Sciatic nerve (tissue), 2 donors: ENCODE measurements at places on chromosomes 1 and 21. TPM values are rescaled to one million over a fixed set of nuclear protein-coding genes. Genes with fewer than 3 reads are reported as not detected.
A peak's percentile ranks its signal among the peaks of the same experiment; 100 is the strongest.

The TRIM62 gene
- 12.7 TPM for total RNA-seq

DNA sequence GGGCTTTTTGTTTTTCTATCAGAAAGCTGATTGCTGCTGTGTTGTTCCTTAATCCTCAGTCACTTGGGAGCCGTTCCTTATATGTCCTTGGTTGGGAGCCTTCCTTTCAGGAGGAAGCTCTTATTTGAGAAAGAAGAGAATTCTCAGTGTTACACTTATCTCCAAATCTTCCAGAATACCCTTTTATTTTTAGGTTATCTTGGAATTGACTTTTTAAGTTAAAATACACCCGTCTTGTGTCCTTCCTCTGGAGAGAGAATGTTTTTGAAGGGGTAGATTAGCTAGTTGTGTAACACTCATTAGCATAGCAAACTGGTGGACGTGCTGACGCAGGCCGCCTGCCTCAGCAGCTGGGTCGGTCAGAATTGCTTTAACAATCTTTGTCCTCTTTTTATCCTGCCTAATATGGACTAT is 42.1 kb downstream of the LRRC8B start:
- peak; percentile 68 for DNase-seq

The OR6P1 gene
- not detected for total RNA-seq

DNA sequence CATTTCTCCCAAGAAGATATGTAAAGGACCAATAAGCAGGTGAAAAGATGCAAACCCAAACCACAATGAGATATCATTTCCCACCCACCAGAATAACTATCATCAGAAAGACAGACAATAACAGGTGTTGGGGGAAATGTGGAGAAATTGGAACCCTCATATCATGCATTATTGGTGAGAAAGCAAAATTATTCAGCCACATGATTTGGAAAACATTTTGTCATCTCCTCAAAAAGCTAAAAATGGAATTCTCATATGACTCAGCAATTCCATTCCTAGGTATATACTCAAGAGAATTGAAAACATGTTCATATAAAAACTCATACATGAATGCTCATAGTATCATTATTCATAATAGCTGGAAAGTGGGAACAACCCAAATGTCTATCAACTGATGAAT is 25.1 kb upstream of the RNF186 start:
- no peak for DNase-seq

DNA sequence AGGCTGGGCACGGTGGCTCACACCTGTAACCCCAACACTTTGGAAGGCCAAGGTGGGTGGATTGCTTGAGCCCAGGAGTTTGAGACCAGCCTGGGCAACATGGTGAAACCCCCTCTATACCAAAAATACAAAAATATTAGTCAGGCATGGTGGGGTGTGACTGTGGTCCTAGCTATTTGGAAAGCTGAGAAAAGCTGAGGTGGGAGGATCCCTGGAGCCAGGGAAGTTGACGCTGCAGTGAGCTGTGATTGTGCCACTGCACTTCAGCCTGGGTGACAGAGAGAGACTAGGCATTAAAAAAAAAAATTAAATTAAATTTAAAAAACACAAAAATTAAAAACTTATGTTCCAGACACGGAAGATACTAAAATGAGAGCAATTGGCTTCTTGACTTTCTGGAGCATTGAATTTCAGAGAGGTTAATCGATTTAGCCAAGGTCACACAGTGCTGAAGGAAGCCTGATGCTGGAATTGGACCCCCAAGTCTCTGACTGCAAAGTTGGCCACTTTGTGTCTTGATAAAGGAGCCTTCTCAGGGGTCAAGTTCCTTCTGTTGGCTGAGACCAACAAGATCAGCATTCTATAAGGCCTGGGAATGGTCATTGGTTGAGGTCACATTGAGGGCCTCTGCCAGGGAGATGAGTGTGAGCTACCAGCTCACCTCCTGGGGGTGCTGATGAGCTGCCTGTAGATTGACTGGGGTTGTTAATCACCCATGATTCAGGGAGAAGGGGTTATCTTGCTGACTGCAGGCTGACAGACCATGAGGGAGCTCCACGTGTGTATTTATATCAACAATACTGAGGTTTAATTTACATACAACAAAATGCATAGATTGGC is 54.3 kb downstream of the RPS6KA1 start:
- no peak for DNase-seq

The SHISAL2A gene
- total RNA-seq, result 1.3 TPM

The A3GALT2 gene
- not detected for total RNA-seq

DNA sequence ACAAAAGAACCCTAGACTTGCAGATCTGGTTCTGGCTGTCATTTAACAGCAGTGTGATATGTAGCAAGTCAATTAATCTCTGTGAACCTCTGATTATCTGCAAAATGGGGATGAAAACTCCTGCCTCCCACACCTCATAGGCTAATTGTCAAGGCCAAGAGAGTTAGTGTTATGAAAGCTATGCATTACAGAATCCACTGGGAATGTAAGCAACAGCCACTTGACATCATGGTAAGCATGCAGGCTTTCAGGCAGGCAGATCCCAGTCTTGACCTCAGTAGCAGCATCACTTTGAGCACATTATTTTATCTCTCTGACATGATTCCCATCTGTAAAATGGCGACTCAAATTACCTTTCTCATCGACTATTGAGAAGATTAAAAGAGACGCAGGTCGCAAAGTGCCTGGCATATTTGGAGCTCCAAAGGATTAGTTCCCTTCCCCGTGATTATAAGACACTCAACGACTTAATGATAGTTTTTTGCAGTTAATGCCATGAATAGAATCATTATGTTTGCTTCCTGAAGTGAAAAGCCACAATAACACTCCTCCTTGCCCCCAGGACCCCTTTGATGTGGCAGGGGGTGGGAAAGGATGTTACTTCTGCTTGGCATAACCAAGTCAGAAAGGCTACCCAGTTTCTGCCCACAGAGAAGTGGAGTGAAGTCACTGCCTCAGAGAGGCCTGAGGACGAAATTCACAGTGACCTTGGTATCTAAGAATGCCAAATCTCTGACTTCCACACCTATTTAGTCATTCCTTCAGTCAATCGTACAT is 273.0 kb upstream of the NFIA start:
- DNase-seq, result no peak

The OR10Z1 gene
- total RNA-seq, result not detected

DNA sequence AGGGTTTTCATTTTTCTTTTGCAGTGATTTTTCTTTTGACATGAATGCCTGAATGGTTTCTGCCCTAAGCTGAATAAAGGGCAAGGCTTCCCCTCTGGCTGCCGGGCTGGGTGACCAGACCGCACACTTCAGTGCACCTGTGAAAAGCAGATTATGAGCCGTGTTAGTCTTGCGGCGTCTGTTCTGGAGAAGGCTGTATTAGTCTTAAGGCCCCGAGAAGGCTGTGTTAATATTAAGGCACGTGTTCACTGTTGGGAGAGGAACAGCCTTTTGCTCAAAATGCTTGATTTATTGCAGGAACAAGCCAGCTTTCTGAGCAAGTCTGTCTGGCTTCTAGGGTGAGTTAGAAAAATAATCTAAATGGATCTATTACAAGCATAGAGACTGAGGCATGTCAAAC is 54.7 kb upstream of the DNAH14 start:
- no peak for DNase-seq

The GCSAML gene
- total RNA-seq, result 1.2 TPM

DNA sequence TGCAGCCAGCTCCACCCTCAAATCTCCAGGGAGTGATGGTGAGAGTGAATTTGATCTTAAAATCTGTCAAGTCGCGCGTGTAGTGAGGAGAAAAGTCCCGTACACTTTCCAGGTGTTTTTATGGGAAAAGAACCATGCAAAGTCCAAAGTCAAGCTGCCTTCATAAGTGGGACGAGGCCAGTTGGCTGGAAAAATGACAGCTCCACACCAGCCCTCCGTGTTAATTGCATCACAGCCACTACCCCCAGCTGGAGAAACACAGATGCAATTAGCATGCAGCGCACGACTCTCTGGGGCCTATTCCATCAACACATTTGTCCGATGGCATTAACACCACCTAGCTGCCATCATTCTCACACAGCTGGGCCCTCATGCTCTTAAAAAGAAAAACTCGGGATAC is 68.4 kb downstream of the KLHDC7A start:
- no peak for DNase-seq

- no peak for DNase-seq
Observed at GRCh38 chr1:119372503-119373086, 4.0 kb downstream of the HAO2 start.

- no peak for DNase-seq
Observed at GRCh38 chr1:9180111-9180819, 51.4 kb upstream of the GPR157 start.

- no peak for DNase-seq
Observed at GRCh38 chr1:15915991-15916390, 59.9 kb downstream of the ZBTB17 start.

DNA sequence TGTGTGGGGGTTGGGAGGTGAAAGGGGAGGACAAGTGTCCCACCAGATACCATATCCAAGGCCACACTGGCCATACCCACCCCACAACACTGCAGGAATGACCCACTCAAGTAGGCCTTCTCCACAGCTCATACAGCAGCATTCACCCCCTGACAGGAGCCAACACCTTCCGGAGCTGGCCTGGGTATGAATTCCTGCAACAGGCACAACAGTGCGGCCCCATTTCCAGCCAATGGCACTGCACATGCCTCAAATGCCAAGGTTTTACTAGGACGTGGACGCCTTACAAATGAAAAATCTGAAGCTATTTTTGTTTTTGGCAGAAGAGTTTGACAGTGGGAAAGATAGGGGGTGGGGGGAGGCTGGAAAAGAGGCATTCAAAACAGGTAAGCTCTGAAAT is 2.0 kb downstream of the KCND3 start:
- DNase-seq, result no peak

DNA sequence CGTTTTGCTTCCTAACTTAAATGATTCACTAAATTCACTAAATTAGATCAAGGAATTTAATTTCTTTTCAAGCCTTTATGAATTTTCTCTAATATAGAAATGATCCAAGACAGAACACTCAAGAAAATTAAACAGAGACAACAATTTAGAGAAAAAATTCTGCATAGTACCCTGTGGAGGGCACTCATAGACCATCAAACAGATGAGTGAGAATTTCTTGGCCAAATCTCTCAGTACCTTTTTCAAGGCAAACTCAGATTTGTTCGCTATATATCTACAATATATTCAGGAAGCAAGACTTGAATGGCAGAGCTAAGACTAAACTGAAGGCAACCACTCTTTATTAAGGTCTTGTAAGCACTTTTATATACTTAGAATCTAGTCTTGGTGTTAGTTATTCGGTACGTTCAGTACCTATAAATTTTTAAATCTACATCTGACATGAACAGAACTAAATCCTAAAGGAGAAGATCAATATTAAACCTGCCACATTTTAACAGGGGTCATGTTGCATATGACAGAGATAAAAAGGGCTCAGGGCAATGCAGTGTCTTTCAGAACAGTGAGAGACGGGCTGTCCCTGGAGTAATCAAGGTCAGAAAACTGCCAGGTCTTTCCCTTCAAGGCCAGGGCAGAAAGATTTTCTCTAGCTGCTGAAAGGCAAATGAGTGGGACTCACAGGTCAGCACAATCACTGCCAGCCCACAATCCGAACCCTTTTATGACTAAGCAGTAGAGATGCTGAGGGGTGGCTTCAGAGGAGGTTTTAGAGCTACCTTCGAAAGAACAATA is 118.8 kb upstream of the TMPRSS15 start:
- no peak for DNase-seq

GRCh38 chr21:17472592-17473271 is 40.1 kb upstream of the CXADR start:
- no peak for DNase-seq

- no peak for DNase-seq
Observed at GRCh38 chr1:244046907-244047611, 4.0 kb upstream of the ZBTB18 start.

DNA sequence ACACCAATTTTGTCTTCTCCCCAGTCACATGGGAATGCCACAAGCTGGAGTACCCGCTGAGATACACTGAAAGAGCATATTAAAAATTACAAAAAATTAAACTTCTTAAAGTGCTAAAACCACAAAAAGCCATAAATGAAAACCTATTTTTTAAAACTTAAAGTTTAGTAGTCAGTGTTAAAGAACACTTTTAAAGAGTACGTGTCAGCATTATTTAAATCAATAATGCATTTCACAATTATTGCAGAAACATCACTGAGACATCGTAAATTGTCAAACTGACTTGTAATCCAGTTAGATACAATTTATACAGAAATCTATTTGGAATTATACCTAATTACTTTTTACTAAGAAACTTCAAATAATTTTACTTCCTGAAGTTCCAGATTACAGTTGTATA is 22.9 kb downstream of the ZBTB21 start:
- DNase-seq, result no peak

GRCh38 chr1:5525597-5526384 is 466.4 kb downstream of the NPHP4 start:
- DNase-seq, result no peak

DNA sequence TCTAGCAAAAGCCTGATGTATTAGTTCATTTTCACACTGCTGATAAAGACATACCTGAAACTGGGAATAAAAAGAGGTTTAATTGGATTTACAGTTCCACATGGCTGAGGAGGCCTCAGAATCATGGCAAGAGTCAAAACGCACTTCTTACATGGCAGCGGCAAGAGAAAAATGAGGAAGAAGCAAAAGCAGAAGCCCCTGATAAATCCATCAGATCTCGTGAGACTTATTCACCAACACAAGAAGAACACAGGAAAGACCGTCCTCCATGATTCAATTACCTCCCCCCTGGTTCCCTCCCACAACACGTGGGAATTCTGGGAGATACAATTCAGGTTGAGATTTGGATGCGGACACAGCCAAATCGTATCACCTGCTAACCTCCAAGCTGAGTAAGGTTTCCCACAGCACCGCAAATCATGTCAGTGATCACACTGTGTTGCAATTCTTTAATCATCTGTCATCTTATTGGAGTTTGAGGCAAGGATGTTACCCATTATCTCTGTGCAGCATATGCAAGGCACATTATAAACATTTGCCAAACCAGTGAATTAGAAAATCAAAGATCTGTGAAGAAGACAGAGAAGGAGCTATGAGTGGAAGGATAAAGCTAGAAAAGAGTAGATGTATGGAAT is 128.5 kb downstream of the ZNF281 start:
- no peak for DNase-seq

The VANGL2 gene
- 7.1 TPM for total RNA-seq

DNA sequence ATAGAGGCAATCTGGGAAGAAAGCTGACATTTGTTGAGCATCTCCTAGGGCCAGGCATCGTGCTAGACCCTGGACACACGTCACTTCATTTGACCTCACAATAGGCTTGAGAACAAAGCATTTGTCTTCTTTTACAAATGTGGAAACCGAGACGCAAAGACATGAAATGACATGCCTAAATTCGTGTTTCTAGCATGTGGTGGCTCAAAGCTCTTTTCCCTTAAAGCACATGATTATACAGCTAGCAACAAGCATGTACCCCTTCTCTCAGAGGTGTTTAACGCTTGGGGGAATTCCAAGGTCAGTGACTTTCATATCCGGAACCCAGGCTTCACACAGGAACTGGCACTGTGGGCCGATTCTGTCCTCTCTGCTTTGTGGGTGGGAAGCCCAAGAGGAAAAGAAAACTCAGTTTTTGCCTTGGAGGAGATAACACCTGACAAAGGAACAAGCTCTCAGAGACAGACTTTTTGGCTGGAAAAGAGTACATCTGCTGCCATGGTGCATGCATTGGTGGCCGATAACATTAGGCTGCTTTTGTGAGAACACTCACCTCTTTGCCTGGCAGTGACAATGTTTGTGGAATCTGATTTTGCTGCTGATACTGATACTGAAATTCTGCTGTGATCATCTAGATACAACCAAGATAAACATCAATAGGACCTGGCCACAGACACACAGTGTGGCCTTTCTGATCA is 15.4 kb upstream of the CD2 start:
- DNase-seq, result no peak

GRCh38 chr1:241413386-241413785 is 56.4 kb upstream of the RGS7 start:
- no peak for DNase-seq

GRCh38 chr1:162085991-162086390 is 16.5 kb downstream of the NOS1AP start:
- no peak for DNase-seq
